Activated CD8-positive, alpha-beta memory T cell treated with anti-CD3 and anti-CD28 coated beads for 24 hours (primary cell): ENCODE measurements at places on chromosomes 1 and 21.

DNA sequence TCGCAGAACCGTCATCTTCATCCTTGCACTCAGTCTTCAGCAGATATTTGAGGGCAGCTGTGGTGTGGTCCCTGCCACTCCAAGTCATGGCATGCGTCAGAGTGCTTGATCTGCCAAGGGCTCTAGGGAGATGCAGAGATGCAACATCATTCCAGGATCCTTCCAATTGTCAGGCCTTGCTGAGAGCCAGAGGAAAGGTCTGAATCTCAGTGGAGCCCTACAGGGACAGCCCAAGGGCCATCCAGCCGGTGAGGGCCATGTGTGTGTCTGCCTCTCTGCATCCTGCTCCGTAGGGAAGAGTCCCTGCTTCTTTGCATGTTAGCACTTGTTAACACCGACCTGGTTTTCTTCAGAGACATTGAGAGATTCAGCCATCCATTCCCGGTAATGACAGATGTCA lies 17.6 kb downstream of the MAPKAPK2 start:
- no peak for DNase-seq

DNA sequence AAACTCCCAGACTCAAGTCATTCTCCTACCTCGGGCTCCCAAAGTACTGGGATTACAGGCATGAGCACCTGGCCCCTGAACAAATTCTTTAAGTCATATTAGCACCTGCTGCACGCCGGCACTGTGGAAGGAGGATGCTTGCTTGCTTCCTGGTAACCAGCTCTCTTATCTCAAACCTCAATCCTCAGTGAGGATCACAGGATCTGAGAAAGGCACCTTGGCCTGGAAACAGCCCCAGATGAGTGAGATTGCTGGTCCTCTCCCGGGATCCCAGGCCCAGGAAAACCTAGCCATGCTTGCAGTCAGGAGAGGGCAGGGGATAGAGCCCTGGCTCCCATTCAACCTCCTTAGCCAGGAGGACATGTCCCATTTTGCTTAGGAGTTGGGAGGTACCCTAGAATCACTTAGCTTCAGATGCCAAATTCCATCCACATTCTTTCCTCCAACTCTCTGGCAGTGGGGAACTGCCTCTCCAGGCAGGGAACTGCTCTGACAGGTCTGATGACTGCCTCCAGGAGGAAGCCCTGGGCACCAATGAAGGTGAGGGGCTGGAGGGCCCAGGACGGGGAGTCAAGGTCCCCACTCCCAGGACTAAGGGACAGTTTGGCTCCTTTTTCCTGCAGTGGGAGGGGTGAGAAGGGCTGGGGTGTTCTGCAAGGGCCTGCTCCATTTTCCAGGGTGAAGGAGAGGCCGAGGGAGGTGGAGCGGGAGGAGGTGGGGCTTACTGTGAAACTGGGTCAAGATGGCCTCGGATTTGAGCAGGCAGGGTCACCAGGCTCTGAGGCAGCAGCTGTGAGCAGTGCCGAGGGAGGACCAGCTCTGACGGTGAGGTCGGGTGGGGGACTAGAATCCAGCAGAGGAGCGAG lies 9.5 kb downstream of the GPR37L1 start:
- no peak for DNase-seq

DNA sequence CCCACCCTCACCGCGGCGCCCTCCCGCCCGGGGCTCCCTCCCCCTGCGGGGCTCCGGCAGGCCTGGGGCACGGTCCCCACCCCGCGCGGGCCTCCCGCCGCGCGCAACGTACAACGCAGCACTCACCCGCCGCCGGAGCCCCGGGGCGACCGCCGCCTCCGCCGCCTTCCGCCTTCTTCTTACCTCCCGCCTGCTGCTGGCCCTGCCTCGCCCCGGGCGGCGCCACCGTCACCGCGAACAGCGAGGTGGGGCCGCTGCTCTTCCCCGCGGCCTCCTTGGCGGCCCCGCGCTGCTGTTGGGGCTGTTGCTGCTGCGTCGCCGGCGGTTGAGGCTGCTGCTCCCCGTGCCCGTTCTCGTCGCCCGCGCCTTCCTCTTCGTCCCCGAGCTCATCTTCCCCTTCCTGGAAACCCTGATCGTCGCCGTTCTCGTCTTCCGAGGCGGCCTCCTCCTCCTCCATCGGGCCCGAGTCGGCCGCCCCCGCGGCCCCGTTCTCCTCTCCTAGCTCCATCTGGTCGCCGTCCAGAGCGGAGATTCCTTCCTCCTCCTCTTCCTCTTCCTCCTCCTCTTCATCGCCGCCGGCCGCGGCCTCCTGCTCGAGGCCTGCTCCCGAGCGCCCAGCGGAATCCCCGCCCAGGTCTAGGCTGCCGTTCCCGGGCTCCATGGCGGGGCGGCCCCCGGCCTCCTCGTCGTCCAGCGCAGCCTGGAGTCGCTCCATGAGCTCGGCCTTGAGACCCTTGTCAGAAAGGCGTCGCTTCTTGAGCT lies 671 bp downstream of the HNRNPU start:
- DNase-seq: no peak

DNA sequence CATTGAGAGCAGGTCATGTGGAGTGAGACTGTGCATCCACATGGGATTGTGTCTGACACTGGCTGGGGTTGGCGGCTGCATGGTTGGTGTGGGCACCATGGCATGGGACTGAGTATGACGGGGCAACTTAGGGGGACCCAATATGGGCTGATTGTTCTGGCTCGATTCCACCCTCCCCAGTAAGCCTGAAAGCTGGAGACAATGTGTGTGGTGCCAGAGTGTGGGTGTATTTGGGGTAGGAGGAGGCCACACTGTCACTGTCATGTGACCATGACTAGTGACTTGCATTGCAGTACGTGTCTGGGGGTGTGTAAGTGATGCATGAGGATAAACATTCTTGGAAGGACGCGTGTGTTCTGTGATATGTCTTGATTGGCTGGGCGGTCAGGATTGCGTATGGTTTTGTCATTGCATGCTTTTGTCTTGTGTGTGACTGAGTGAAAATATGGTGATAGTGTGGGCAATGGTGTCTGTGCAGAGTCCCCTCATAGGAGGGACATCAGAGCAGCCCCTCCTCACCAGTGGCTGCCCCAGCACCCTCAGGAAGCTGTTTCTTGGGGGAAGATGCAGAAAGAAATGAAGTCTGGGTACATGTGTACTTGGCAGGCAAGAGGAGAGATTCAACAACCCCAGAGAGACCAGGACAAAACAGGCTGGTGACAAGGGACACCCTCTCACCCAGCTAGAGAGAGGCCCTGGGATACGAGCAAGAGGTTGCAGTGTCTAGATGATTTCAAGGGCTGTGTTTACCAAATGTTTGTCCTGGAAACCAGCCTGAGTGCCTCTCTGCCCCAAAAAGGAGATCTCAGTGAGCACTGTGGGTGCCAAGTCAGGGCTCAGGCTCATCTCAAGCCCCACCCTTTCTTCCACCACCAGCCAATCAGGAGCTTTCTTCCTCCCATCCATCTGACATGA lies 36.3 kb downstream of the SDC3 start:
- DNase-seq: no peak

GRCh38 chr1:162671664-162672410 lies 39.6 kb downstream of the DDR2 start:
- DNase-seq: no peak

GRCh38 chr1:240658312-240658960 lies 46.5 kb upstream of the GREM2 start:
- no peak for DNase-seq

DNA sequence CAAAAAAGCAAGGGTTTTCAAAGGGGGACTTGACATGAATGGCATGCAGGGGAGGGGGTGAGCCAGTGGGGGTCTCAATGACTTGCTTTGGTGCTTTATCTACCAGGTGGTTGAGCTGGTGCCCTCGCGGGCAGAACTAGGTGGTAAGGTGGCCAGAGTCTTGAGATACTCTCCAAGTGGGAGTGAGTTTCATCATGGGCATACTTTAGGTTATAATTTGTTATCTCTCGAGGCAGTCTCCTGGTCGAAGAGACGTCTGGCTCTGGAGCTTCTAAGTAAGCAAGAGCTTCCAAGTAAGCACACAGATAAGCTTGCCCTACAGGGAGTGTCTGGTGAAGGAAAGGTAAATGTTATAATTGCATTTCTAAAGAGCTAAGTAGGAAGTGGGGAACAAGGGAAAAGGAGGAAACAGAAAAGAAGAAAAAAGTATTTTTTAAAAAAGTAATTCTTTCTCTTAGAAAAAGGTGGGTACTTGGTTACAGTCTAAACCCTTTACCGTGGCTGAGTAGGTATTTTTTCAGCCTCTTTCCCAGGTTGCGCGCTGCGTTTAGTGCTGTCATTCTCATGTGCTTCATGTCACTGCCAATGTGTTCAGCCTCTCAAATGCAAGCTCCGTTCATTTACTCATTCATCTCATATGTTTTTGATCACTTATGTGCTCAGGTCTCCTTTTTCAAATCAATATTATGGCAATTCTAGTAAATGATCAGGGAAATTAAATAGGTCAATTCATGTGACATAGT lies 31.6 kb upstream of the DNAJC6 start:
- DNase-seq: no peak

GRCh38 chr1:223639331-223639749 lies 26.2 kb downstream of the CAPN8 start:
- no peak for DNase-seq

DNA sequence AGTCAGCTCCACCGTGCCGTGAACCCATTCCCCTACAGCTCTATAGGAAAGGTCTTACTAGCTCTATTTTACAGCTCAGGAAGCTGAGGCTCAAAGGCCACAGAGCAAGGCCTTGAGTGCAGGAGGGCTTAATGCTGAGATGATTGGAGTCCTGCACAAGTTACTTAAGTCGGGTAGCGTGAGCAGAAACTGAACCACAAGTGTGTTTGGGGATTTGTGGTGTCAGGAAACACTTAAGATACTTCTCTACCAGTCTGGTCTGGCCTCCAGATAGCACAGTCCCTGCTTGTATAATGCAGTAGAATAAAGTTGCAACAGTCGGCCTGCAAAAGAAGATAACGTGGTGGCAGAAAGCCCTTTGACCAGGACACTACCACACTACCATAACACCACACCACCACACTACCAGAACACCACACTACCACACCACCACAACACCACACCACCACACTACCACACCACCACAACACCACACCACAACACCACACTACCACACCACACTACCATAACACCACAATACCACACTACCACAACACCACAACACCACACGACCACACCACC lies 118.1 kb downstream of the SPSB1 start:
- DNase-seq: no peak

DNA sequence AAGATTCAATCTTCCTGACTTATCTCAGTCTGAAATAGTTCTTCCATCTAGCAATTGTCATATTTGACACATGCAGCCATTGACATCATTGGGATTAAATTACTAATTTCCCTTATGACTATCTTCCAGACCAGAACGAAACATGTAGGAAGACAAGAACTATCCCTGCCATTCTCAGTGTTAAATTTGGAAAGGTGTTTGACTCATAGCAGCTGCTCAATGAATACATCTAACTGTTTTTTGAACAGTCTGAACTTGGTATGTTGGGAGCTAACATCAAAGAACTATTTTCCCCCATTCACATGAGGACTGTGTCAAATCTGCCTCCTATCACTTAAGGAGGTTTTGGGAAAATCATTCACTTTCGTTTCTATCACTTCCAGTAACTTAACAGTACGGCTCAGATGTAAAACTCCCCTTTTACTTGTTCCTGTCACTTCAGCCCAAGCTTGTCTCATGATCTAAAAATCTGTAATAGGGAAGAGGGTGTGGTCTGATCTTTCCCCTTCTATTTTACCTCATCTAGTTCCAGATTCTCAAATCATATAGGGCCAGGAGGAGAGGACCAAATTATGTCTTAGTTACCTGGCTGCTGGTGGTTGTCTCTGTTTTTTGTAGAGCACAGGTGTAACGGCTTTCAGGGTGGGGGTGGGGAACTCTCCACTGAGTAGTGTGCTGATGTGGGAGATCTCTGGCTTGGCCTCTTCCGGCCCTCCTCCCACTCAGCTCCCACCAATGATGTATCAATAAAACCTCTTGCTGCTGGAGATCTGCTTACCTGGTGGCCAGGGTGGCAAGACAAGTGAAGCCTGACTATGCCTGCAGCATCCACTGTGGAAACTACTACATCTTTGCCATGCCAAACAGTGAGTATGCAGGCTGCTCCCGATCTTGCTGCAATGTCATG lies 26.2 kb upstream of the SLAMF1 start:
- no peak for DNase-seq

- no peak for DNase-seq
Measured at GRCh38 chr1:115142616-115143015, 53.3 kb upstream of the TSPAN2 start.

GRCh38 chr1:119898530-119898929 lies 2.2 kb upstream of the ADAM30 start:
- no peak for DNase-seq

DNA sequence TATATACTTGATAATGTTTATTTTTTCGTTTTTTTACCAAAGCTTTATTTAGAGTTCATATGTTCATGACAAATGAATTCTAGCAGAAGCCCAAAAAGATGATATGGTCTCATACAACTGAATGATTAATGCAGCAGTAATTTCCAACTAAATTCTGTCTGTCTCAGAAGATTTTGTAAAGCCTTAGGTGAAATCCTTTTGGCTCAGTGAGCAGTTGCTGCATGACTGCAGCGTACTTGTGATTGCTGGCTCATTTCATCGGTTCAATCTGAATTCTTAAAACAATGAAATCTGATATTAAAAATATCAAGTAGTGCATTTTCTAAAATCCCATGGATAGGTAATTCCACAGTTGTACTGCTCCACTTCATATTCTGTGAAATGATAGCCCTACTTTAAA lies 73.2 kb downstream of the AK5 start:
- no peak for DNase-seq

GRCh38 chr1:181469829-181470228 lies 13.5 kb upstream of the CACNA1E start:
- no peak for DNase-seq

DNA sequence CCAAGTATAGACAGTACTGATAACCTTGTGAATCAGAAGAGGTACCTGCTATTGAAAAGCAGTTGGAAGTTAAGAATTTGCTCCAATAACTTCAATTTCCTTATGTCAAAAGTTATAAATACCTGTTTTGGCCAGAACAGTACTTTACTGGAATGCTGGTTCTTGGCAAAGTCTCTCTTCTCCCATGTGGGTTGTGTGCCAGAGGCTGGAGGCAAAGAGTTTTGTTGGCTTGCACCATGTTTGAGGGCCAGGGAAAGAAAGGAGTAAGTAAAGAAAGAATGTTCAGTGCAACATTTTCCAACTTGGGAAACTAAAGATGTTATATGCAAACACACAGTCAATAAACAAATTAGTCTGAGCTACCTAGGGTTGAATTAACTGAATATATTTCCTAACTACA lies 67.0 kb upstream of the DYNLT5 start:
- DNase-seq: no peak

- no peak for DNase-seq
Measured at GRCh38 chr1:95311014-95311413, 77.0 kb downstream of the RWDD3 start.

- no peak for DNase-seq
Measured at GRCh38 chr1:45843474-45843905, 40.1 kb downstream of the MAST2 start.

- no peak for DNase-seq
Measured at GRCh38 chr1:169107603-169108208, 1.2 kb downstream of the ATP1B1 start.

- no peak for DNase-seq
Measured at GRCh38 chr1:74699331-74699730, 25.7 kb upstream of the ERICH3 start.

- DNase-seq: no peak
Measured at GRCh38 chr1:72969461-72969860, 687.1 kb upstream of the NEGR1 start.
